ENCODE measurements at places on chromosomes 11 and 22.

DNA sequence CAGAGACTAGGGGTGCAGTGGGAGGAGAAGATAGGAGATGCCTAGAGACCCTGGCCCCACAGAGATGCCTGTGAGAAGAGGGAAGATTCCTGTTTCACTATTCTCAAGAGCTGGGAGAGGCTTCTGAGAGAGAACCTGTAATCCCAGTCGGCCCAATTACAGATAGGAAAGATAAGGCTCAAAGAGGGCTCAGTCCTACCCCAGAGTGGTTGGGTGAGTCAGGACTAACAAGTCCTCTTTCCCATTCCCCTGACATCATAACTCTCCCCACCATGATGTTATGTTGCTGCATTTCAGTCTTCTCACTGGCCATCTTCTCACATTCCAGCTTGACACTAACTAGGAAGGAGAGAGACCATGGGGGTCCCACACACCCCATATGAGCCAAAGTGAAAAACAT is 17.9 kb downstream of the ARHGEF12 start:
- no peak for DNase-seq

- DNase-seq = no peak
These were observed 9.5 kb downstream of the CHORDC1 start for GRCh38 chr11:90213322-90213721.

DNA sequence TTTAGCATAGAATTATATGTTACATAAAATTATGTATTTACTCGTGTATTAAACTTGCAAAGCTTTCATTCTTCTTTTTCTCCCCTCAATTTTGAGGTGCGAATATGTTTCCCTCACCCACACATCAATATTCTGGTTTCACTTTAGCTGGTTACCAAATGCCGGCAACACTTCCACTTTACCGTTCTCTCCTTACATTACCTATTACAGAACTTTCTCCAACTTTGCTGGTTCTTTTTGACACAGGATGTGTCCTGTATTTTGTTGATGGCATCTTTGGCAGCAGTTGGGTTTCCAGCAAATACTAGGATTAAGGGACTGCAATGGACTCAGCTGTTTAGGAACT is 84.9 kb downstream of the PRR5L start:
- no peak for DNase-seq

DNA sequence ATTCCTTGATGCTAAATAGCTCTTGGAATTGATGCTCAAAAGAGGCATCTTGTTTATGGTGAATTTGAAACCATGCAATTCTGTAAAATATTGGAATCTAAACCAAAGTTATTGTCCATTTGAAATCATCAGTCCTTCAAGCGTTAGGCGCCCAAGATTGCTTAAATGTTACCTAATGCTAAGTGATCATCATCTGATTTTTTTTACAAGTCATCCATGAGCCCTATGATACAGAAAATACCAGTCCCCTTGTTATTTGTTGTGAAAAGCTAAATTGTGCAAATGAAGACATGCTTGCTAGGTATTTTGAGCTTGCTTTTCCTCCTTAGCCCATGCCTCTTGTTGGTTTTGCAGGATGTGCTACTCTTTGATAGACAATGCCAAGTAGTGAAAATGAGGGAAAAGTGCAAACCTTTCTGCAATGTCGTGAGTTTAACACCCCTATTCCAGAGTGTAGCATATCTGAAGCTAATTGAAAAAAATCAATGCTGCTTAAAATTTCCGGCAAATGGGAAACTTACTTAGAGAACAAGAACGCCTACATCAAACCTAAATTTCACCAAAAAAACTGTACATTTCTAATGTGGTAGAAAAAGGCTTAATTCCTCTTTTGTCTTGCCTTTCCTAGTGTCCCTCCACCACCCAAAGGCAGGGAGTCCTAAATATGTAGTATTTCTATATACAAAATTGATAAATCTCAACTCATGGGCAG is 1.9 kb downstream of the GRK3 start:
- no peak for DNase-seq

DNA sequence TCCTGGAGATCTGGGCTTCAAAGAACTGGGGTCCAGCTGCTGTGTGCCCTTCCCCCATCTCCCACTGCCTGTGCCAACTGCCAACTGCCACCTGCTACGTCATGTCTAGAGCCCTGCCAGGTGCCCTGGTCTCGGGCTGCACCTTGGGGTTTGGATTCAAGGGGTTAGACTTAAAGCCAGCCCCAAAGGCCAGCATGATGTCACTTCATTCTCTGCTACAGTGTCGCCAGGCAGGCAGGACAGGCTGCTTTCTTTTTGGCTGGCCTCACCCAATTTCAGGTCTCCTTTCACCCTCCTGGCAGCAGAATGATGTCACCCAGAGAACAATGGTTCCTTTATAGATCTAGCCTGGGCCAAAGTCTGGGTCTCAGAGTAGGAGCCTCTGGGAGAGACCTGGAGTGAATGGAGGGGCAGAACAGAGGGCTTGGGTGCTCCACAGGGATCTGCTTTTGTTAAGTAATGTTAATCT is 79.5 kb upstream of the CRYBB3 start:
- DNase-seq = no peak

GRCh38 chr11:7020183-7020917 is at the start of the genes NLRP14 and ZNF214:
TSS of gene NLRP14 (plus strand) at chr11:7020479. CDS start at chr11:7038587, 18,108 bp downstream.
TSS of gene ZNF214 (minus strand) at chr11:7020346. CDS start at chr11:7002835, 17,511 bp downstream.
- no peak for DNase-seq

DNA sequence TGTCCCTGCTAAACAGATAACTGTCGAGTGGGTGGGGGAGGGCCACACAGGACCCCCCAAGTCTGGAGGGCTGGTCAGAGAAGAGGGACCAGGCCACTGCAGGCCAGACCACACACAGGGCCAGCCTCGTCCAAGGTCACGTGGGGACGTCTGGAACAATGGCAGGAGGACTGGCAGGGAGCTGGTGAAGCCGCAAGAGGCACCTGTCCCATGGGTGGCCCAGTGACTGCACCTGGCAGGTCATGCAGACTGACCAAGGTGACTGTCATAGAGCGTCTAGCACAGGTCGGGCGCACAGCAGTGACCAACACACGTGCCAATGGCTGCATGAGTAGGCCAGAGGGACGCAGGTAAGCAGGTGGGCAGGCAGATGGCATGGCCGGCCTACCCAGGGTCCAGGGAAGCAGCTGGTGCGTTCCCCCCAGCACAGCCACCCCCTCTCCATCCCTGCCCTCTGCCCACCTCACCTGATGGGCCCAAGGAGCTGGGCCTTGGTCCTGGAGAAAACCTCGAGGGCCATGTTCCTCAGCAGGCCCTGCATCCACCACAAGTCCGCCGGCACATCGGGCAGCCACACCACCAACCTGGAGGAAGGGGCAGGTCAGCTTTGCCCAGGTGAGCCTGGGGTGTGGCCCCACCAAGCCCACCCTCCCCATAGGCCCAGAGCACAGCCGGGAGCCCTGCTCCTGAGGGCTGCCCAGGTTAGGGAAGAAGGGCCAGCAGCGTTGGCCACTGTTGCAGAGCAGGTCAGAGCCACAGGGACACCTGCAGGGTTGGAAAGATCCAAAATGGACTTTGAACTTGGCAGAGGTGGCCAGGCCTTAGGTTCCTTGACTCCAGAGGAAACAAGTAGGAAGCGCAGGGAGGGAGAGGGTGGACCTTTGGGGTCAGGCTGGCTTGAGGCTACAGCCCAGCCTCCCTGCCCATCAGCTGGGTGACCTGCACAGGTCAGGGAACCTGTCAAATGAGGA is 10.4 kb downstream of the PNPLA5 start:
- DNase-seq = no peak

GRCh38 chr11:63020671-63021291 is 5.1 kb upstream of the SLC22A8 start:
- DNase-seq = no peak

DNA sequence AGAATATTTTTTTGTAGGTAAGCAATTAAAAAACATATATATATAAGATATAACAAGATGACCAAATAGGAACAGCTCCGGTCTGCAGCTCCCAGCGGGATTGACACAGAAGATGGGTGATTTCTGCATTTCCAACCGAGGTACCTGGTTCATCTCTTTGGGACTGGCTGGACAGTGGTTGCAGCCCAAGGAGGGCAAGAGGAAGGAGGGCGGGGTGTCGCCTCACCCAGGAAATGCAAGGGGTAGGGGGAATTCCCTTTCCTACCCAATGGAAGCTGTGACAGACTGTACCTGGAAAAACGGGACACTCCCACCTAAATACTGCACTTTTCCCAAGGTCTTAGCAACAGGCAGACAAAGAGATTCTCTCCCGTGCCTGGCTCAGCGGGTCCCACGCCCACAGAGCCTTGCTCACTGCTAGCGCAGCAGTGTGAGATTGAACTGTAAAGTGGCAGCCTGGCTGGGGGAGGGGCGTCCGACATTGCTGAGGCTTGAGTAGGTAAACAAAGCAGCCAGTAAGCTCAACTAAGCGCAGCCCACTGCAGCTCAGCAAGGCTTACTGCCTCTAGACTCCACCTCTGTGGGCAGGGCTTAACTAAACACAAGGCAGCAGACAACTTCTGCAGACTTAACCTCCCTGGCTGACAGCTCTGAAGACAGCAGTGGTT is 163.8 kb downstream of the CWF19L2 start:
- DNase-seq = no peak

DNA sequence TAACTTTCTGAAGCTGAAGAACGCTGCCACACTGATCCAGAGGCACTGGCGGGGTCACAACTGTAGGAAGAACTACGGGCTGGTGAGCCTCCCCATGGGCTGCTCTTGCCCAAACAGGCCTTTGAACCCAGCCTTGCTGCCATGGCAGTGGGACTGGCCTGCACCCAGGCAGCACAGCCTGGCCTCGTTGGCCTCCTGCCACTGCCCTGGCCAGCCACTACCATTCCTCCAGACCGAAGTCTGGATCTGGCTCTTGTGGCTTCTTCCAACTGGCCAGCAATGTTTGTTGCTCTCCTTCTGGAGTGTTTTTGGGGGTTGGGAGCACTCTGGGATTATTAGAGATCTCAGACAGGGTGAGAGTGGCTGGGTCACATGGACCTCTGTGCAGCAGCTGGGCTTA is 51.0 kb downstream of the MYO7A start:
- no peak for DNase-seq
